GM12865 (cell line): ENCODE measurements at places on chromosomes 5 and 9.
A peak's percentile ranks its signal among the peaks of the same experiment; 100 is the strongest.

DNA sequence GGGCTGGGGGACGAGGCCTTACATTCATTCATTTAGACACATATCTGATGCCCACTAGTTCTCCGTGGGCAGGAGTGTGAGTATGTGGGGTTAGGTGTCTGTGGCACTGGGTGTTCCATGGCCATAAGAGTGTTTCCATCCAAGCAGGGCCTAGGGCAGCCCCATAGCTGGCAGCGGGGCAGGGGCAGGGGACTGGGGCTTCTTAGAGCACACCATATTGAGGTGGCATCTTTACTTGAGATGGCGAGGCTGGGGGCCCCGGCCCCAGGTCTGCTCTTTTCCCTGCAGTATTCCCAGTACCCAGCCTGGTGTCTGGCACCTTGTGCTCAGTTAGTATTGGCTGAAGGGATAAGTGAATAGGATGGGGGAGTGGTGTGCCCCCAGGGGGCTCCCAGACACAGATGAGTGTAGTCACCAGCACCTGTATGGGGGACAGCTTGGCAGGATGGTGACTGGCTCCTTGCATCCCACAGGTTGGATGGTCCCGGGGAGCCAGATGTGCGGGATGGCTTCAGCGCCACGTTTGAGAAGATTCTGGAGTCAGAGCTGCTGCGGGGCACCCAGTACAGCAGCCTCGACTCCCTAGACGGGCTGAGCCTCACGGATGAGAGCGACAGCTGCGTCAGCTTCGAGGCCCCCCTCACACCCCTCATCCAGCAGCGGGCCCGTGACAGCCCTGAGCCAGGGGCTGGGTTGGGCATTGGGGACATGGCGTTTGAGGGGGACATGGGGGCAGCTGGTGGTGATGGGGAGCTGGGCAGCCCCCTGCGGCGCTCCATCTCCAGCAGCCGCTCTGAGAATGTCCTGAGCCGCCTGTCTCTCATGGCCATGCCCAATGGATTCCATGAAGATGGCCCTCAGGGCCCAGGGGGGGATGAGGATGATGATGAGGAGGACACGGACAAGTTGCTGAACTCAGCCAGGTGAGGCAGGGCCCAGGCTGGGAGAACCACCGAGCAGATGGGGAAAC lies 17.5 kb downstream of the PSD2 start:
- no peak for DNase-seq

DNA sequence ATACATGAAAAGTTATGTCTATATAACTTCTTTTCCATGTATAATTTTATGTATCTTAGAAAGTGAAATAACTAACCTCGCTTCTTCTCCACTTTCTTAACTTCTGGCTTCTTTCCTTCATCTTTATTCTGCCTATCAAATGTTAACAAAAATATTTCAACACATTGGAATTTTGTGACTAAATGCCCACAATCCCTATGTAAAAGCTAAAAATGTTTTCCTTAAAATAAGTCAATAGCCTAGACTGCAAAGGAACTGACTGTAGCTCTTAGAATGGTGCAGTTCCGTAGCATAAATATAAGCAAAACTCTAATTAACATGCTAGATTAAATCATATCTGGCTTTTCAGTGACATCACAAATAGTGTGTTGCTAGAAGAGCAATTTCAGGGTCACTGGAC lies 40.9 kb downstream of the PSIP1 start:
- DNase-seq: no peak

- DNase-seq: no peak
Observed at GRCh38 chr5:40224421-40224820, 455.3 kb upstream of the PTGER4 start.

GRCh38 chr5:37517686-37518085 lies 138.6 kb downstream of the WDR70 start:
- no peak for DNase-seq

DNA sequence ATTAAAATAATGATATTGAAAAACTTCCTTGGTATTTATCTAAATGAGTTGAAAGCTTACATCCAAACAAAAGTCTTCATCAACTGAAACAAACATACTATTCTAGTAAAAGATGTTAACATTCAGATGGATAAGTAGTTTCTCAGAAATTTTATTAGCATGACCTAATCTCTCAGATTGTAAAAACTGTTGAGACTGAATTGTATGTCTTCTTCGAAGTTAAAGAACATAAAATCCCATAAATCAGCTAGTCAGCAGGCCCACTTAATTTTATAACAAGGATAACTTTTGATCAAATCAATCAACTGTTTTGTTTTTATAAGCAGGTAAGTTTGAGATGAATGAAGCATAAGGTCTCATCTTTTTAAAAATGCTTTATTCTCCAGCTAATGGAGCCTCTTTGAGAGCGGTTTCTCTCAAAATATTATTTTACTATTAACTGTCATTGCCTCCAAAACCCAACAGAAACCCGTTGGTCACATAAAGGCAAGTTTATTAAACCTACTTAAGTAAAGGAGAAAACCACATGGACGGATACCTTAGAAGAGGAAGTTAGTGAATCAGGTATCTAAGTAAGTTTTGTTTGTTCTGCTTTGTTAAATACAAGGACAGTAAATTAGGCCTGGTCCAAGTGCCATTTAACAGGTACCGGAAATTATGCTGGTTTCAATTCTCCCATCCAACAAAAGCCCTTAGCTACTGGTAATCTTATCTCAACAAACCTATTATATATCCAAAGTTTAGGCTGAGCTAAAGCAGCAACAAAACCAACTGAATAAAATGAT lies 457.0 kb downstream of the PDE4D start:
- DNase-seq: no peak

- no peak for DNase-seq
Observed at GRCh38 chr5:174511714-174512253, 212.6 kb upstream of the MSX2 start.

DNA sequence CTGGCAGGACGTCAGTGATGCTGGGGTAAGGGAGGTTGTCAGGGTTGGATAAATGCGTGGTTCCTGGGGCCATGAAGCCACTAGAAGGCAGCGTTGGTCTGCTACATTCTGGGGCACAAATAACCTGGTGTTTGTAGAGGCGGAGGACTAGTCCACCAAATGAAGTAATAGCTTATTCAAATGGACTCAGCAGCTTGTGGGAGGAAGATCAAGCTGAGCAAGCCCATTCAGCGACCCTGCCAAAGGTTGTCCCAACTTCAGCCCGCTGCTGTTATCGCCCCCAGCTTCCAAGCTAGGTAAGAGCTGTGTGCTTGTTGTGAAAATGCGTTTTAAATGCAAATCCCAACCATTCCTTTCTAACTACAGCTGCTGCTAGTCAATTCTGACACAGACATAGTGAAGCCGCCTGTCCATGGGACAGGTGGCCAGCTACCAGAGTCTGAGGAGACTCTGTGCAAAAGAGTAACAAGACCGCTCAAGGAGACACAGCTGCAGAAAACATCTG lies 7.6 kb upstream of the FAM240B start:
- peak; percentile 20 for DNase-seq

GRCh38 chr5:149141957-149142851 lies 911 bp downstream of the ABLIM3 start:
- DNase-seq: no peak

- DNase-seq: no peak
Observed at GRCh38 chr5:153399595-153399994, 90.9 kb upstream of the GRIA1 start.

DNA sequence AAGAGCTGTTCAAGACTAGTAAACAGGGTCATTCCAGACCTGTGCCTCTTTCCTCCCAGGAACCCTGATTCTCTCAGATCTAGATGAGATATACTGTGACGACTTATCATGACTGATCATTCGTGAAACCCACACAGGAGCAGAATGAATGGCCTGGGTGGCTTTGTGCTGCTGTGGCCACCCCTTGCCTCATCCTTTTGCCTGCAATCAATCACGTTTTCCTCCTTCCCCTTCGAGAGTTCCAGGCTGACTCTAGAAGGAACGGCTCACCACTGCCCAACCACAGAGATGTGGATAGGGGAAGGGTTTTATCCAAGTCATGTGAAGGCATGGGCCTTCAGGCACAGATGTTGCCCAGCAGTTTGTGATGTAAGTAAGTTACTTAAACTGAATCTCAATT lies 5.8 kb downstream of the ANXA6 start:
- DNase-seq: peak; percentile 80

GRCh38 chr9:93467462-93467861 lies 14.1 kb upstream of the FAM120AOS start:
- no peak for DNase-seq

GRCh38 chr5:105836887-105837286 lies 1833.8 kb downstream of the EFNA5 start:
- DNase-seq: no peak

DNA sequence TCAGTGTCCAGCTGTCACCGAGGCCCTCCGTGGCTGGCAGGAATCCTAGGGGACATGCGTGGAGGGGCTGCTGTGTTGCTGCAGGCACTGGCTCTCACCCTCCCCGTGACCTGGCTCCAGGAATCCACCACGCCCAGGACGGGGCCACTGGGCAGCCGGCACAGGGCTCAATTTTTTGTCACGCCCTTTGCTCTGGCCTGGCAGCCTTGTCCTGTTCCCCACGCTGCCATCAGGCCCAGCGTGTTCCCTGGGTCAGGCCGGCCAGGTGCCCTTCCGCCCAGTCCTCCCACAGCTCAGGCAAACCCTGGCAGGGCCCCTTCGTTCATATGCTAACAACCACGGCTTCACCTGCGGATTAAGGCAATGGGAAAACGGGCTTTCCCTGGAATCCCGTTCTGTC lies 37.3 kb downstream of the PROP1 start:
- DNase-seq: no peak

DNA sequence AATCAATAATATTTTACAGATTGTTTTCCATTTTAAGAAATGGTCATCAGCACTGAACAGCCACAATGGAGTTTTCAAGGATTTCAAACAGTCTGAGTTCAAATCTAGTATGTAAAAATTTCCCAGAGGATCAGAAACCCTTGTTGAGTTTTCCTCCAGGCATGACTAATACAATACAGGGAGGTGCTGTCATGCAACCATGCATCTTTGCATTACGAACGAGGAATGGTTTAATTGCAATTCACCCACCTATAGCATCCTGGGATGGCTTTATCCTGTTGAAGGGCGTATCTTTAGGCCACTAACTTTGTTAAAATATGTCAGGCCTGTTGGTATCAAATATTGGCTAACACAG lies 196.4 kb downstream of the EFNA5 start:
- DNase-seq: no peak

DNA sequence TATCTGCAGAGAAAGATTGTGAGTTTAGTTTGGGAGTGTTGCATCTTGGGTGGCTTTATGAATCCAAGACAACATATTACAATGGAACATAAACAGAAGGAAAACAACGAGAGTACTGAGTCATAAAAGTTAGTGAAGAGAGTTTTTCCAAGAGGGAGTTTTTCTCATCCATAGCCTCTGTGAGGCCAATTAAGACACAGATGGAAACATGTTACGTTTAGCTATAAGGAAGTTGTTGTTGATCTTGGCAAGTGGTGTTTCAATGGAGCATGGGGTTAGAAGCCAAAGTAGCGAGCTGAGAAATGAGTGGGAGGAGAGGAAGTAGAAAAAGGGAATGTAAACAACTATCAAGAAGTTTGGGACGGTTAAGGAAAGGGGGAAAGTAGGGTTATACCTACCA lies 53.3 kb upstream of the SPATA31D4 start:
- no peak for DNase-seq
